ENCODE measurements at places on chromosomes 16 and 17.

DNA sequence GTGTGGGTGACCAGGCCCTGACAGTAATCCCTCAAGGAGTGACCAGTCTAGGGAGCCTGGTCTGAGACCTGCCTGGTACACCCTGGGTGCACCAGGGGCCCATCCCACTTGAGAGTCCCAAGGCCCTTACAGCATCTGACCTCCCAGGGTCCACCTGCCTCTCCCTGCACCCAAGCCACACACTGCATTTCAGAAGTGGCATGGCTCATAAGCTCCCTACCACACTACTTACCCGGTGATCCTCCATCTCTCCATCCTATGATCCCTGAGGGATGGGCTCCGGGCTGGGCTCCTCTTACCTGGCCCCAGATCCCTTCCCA, 40.6 kb downstream of the LGALS9 start:
- DNase-seq: no peak

DNA sequence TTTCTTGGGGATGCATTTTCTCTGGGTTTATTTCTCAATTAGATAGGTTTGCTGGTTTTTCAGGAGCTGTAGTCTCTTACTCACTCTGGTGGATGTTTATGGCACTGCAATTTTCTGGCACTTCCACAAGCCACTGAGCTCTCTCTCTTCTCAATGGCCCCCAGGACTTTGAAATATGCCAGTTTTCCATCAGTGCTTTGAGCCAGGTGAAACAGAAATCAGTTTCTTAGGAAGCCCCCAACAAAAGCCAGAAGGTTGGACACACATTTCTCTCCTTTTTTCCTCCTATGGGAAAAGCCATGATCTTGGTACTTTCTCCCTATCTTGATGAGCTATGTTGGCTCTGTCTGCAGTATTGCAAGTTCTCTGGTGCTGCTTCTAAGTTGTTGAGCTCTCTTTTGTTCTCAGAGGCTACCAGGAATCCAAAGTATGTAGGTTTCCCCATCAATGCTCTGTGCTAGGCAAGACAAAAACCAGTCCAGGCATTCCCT, 90.7 kb upstream of the SMIM36 start:
- no peak for DNase-seq

- no peak for DNase-seq
These were observed 15.8 kb upstream of the RGS9 start for GRCh38 chr17:65121368-65121767.

GRCh38 chr17:34447406-34447805, 84.4 kb upstream of the CCL1 start:
- DNase-seq: no peak

- no peak for DNase-seq
These were observed 618 bp downstream of the CCDC78 start for GRCh38 chr16:725463-726187.

- no peak for DNase-seq
These were observed 807 bp upstream of the HBQ1 start for GRCh38 chr16:179211-180092.

GRCh38 chr16:66014221-66014620, 352.3 kb upstream of the CDH5 start:
- no peak for DNase-seq

DNA sequence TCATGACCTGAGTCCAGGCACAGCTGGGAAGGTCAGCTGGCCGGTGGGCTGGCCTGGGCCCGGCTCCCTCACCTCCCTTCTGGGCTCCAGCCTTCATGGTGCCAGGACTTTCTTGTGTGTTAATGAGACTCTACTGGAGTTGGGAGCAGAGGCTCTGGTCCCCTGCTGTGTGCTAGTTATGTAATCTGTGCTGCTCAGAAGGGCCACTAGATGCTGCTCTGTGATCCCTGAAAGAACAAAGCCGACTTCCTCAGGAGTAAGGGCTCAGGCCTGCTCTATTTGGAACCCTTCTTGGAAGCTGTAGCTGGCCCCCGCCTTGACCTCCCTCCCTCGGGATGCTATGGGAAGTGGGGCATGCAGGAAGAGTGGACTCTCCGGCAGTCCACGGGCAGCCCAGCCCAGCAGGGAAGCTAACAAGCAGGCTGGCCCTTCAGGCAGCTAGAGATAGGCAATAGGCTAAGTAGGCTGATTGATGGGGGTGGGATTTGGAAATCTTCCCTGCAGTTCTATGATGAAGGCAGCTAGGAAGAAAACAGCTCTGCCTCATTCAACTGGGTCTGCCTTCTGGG, 3.3 kb upstream of the CDK5R1 start:
- no peak for DNase-seq

DNA sequence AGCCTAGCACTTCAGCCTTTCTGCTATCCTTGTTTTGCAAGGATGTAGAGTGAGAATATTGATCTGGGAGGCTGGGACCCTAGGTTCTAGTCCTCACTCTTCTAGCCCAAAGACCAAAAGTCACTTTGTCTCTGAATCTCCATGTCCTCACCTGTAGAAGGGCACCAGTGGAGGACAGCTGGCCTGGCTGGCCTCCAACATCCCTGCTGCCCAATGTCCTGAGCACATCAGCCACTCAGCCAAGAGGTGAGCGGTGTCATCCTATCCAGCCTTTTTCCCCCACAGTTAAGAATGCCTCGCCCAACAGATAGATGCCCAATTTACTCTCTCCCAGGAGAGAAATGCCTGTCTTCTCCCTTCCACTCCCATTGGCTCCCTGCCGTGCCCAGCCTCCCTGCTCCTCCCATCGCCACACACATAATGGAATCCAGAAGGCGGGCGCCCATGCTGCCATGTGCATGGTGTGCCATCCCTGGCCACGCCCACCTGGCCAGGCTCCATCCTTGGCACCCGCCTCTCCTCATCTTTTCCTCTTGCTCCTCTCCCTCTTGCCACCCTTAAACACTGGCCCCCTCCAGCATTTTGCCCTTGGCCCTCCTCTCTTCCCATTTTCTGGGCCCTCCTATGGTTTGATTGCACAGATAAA, 157.3 kb upstream of the SDK2 start:
- no peak for DNase-seq

DNA sequence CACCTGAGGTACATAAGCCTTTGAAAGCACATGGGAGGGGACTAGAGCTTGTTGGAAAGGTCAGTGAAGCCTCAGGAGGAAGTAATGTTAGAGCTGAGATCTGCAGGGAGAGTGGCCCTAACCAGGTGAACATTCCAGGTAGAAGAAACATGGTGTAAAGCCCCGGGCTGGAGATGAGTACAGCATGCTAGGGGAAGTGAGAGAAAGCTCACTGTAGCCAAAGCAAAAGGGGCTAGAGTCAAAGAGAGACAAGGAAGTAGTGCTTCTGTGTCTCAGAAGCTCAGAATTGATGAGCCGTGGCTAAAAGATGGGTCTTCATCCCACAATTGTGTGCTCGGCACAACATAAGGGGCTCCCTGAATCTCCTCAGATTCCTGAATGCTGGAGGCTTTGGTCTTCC, 481.8 kb downstream of the XYLT1 start:
- DNase-seq: no peak

DNA sequence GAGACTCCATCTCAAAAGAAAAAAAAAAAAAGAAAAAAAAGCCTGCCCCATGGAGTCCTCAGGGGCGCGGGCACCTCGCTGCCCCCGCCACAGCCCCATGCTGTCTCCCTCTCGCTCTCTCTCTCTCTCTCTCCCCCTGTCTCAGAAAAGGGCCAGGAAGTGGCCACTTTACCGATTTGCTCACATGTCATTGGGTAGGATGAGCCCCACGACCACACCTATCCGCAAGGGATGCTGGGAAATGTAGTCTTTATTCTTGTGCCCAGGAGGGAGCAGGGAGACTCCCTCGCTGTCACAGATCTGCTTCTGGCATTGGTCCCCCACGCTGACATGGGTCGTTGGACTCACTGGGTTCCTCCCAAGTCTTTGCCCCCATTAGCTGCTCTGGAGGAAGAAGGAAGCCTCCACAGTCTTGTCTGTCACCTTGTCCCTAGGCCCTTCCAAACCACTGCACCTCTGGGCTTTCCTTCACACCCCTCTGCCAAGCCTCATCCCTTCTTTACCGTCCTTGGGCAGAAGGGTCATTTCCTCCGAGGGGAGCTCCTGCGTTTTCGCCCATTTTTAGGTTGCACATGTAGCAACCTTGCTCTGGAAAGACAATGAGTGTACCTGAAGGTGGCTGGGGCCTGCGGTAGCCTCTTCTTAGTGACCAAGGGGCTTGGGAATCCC, 6.9 kb upstream of the GJD3 start:
- DNase-seq: no peak

GRCh38 chr17:57379237-57379894, 123.0 kb downstream of the MSI2 start:
- DNase-seq: no peak

- no peak for DNase-seq
These were observed 48.9 kb upstream of the NKD1 start for GRCh38 chr16:50499254-50499653.

GRCh38 chr16:4293822-4294457, 21.1 kb upstream of the TFAP4 start:
- DNase-seq: no peak

GRCh38 chr16:7744546-7745264, 412.1 kb downstream of the RBFOX1 start:
- DNase-seq: no peak

DNA sequence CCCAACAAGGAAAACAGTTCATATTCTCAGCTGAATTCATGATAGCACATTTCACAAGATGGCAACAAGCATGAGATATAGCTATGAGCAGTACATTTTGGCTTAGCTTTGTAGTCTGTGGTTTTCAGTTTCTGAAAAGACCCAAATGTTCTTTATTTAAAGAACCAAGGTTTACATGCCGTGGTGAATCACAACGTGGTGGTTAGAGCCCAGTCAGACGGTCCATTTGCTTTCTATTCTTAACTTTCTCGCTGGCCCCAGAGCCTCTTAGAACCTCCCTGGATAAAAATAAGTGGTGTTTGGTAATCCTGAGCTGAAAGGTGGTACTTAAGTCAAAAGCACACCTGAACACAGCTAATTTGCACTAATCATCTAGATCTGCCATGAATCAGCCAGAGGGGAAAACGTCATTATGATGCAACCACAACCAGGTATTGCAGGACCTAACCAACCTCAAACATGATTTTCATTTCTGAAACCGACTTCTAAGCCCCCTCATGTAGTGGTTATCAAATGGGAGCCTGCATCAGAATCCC, 18.6 kb upstream of the HAPSTR1 start:
- DNase-seq: no peak

- DNase-seq: no peak
These were observed 99.1 kb downstream of the KCNJ2 start for GRCh38 chr17:70268383-70268782.

- DNase-seq: no peak
These were observed 86.7 kb downstream of the IRX5 start for GRCh38 chr16:55017321-55017720.

DNA sequence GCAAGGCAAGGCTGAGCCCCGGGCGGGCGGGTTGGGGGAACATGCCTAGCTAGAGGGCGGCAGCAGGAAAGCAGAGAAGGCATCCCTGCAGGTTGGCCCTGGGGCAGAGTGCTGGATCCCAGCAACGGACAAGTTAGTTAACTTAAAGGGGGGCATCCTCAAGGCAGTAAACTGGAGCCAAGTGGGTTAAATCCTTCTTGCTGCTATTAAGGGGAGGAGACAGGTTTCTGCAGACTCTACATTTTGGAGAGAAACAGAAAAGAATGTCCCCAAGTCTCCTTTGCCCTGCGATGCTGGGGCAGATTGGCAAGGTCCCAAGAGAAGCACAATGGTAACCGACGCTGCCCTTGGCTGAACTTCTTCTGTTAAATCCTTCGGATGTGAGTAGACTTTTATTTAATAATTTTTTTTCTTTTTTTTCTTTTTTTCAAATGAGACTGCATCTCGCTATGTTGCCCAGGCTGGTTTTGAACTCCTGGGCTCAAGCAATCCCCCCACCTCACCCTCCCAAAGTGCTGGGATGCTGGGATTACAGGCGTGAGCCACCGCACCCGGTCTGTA, 14.0 kb downstream of the ATP5PD start:
- DNase-seq: no peak

GRCh38 chr16:9138731-9139501, 47.5 kb downstream of the HAPSTR1 start:
- peak; percentile 42 for DNase-seq

DNA sequence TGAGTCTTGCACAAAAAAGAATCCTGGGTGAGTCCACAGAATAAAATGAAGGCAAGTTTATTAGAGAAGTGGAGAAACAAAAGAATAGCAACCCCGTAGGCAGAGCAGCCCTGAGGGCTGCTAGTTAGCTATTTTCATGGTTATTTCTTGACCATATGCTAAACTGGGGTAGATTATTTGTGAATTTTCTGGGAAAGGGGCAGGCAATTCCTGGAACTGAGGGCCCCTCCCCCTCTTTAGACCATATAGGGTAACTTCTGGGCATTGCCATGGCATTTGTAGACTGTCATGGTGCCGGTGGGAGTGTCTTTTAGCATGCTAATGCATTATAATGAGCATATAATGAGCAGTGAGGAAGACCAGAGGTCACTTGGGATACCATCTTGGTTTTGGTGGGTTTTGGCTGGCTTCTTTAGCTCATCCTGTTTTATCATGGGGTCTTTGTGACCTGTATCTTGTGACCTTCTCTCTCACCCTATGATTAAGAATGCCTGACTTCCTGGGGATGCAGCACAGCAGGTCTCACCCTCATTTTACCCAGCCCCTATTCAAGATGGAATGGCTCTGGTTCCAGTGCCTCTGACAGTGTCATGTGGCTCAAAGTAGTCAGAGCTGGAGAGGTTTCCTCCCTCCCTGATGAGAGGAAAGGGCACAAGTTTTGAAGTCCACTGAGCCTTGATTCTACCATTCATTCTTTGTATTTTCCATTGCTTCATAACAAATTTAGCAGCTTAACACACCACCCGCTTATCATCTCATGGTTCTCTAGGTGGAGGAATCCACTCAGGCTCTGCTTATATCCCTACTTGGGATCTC, 55.7 kb upstream of the LGALS9 start:
- DNase-seq: no peak

- no peak for DNase-seq
These were observed 11.7 kb downstream of the PRKCA start for GRCh38 chr17:66313995-66314659.

DNA sequence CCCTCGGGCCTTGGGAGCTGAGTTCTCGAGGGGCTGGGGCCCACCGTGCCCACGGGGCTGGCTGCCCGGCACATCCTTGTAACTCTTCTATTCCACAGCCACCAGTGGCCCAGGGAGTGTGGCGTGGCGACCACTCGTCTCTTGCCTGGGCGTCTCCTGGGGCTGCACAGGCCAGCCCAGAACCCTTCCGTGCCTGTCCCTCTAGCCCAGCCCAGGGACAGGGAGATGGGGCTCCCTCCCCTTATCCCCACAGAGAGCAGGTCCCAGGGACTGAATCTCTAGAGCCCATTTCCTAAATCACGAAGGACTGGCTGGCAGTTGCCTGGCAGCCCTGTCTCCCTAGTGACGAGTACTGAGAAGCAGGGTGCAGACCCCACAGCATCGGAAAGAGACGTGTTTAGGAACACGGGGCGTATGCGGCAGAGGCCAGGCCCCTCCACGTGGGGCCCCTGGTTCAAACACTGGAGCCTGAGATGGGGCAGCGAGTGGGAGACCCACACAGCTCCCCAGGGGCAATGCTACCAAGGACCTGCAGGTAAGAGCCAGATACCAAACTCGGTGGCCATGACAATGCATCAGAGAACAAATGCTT, 51.0 kb downstream of the TIMM22 start:
- no peak for DNase-seq

DNA sequence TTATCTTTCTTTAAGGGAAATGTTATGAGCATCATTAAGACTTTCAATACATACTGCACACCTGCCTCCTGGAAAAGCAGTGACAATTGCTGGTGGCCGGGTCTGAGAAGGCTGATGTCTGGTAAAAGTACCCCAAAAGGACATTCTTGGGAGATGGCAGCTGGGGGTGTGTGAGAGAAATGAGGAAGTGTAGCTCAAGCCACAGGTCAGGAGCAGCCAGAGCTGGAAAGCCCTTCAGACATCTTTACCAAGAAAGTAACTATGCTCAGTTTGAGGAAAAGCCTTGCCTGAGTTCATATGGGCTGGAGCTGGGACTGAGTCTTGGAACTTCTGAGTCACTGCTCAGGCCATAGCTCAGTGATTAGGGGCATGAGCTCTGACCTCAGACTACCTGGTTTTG, 94.7 kb upstream of the N4BP1 start:
- no peak for DNase-seq

All from stimulated activated CD8-positive, alpha-beta memory T cell treated with anti-CD3 and anti-CD28 coated beads, Interleukin-15, amount 100 ng/mL, for 24 hours (primary cell).